ENCODE measurements at places on chromosomes 2 and 18.
A peak's percentile ranks its signal among the peaks of the same experiment; 100 is the strongest.

GRCh38 chr18:46601141-46601805 lies 55.7 kb downstream of the LOXHD1 start:
- no peak for DNase-seq

DNA sequence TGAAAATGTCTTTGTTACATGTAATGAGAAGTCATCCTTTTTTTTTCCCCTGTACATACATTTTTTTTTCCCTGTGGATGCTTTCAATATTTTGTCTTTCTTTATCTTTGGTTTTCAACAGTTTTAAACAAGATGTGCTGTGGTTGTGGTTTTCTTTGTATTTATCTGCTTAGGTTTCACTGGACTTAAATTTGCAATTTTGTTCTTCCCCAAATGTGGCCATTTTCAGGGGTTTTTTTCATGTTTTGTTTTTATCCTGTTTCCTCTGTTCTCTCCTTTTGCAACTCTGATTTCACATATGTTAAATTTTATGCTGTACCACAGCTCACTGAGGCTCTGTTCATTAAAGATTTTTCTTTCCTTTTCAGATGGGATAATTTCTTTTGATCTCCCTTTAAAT lies 41.7 kb downstream of the GALNT1 start:
- no peak for DNase-seq

- no peak for DNase-seq
Measured at GRCh38 chr2:15158100-15158499, 403.0 kb downstream of the NBAS start.

DNA sequence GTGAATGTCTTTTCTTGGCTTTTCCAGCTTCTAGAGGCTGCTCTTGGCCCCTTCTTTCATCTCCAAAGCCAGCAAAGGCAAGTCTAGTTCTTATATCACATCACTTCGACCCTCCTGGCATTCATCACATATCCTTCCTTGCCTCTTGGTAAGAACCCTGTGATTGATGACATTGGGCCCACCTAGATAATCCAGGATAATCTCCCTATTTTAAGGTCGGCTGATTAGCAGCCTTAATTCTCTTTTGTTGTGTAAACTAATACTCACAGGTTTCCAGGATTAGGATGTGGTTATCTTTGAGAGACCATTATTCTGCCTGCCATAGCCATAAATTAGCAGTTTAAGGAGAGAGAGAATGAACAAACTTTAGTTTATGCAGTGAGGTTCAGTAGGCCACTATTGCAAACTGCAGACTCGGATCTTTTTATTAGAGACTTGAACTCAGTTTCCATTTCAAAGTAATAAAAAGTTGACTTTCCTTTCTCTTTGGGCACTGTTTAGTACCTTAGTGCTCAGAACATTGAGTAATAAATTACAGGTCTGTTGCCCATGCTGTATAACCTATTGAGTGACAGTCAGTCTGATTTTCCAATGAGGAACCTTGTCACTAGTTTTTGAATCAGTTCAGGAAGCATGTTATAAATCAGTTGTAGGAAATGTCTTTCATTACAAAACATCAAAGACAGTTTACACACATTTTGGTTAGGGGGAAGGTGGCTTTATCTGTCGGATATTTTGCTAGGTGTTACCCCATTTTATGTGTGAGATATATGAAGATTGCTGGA lies 4.5 kb downstream of the NDUFV2 start:
- DNase-seq: no peak

- no peak for DNase-seq
Measured at GRCh38 chr2:222532315-222532714, 108.0 kb downstream of the SGPP2 start.

DNA sequence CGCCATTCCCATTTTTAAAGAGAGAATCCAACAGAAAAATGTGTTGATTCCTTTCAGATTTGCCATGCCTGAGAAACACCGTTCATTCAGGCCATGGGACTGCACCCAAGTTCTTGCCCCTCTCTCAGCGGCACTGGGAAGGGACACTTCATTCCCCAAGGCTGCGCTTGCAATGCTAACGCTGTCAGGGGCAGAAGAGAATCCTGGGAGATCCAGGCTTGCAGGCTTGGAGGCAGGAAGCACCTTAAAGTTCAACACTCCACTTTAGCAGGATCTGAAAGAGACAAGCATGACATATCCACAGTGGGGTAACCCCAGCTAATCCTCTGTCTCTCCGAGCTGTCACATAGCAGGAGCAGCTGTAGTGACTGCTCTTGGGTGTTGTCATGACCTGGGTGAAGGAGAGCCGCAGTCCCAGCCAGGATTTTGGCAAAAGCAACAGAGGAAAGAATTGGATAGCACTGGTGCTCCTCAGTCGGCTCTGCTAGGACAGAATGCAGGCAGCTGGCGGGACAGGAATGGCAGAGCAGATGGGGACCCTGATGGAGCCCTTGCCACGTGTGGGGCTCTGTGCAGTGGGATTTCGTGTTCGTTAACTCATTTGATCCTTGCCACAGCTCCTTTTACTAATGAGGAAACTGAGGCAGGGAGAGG lies 22.0 kb upstream of the ODC1 start:
- no peak for DNase-seq

- DNase-seq: peak; percentile 12
Measured at GRCh38 chr18:77000527-77000926, 132.1 kb downstream of the MBP start.

DNA sequence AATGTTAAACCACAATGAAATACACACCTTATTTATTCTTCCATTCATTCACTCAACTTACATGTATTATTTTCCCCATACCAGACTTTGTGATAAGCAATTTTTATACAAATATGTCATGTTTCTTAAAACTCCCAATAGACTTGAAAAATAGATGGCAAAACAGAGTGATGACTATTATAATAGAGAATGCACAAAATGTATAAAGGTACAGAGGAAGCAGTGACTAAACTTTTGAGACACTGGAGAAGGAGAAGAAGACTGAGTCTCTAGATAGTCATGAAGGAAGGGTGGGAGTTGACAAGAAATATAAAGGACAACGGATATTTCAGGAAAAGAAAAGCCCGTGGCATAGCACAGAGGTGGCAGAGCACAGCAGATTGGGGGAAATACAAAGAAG lies 198.1 kb upstream of the SLC39A10 start:
- DNase-seq: no peak

- DNase-seq: no peak
Measured at GRCh38 chr2:23602116-23602515, 217.1 kb downstream of the KLHL29 start.

GRCh38 chr2:201733544-201733943 lies 35.1 kb upstream of the MPP4 start:
- DNase-seq: no peak

DNA sequence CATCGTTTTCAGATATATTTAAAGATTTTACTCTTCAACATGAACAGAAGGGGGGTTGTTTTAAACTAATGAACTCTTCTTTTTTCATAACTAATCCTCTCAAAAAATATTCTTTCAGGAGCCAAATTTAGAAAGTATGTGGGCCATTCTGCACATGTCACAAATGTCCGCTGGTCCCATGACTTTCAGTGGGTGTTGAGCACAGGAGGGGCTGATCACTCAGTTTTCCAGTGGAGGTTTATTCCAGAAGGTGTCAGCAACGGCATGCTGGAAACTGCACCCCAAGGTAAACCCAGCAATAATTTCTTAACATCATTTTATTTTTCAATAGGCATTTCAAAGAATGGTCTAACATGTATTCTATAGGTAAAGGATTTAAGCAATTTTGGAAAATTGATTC lies 136.0 kb downstream of the EML6 start:
- DNase-seq: no peak

GRCh38 chr2:25252291-25253152 lies 84.1 kb upstream of the POMC start:
- DNase-seq: no peak

DNA sequence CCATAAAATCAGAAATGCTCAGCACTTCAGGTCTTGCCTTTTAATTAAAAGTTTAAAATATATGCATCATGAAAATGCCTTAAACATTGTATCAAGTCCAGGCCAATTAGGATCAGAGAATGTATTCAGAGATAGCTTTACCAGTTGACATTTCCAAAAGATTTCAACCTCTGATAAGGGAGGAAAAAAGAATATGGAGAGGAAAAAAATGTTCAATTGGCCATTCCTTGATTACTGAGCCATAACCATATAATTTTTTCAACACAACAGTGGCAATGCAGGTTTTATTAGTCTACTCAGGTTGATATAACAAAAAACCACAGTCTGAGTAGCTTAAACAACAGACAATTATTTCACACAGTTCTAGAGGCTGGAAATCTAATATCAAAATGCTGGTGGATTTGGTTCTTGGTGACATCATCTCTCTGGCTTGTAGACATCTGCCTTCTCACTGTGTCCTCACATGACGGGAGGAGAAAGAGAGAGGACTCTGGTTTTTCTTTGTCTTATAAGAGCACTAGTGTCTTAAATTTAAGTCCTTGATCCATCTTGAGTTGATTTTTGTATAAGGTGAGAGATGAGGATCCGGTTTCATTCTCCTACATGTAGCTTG lies 111.9 kb downstream of the IRS1 start:
- DNase-seq: no peak

DNA sequence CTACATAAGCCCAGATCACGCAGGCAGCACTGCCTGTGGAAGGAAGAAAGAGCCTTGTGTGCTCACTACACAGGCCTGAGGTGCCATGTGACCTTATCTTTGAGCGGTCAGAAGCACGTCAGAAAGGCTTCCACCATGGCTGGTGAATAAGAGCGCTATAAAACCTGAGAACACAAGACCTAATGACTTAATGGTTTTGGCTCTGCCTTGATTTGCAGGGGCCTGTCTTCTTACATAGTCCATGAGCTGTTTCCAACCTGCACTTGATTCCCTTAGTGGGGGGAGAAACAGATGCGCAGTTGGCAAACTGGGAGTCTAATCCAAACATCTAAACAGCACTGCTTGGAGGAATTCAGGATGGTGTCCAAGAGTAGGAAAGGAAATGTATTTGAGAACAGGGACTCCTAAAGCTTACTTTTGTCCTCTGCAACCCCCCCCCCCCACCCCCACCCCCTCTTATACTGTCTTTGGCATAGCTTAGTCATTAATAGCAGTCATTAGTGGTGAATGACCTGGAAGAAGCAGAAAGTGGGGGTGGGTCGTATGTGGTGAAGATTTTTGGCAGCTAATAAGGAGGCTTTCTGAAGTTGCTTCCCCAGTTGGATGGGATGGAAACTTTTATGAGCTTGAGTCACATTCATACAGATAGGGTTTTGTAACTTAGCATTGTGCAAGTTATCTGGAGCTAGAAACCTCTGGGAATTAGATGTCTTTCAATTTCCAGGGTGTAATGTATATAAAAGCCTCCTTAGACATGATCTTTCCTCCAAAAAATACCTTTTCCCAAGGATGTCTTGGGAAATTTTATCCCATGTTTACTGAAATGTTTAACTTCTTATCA lies 454.1 kb downstream of the MEIS1 start:
- no peak for DNase-seq

DNA sequence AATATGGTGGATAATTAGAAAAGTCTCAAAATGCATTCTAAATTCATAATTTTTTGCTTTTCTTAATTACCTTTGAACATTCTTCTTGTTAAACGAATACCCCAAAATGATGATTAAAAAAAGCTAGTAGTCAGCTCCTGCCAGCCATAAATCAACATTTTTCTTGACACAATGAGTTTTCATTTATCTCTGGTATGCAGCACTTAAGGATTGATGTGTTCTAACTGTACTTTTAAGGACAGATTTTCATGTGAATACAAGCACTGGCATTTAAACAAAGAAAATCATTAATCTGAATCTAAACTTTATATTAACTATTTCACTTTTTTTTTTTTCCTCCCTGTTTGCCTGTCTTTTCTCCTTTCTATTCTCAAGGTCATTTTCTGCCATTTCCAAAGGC lies 976.8 kb downstream of the TMEM182 start:
- DNase-seq: no peak

DNA sequence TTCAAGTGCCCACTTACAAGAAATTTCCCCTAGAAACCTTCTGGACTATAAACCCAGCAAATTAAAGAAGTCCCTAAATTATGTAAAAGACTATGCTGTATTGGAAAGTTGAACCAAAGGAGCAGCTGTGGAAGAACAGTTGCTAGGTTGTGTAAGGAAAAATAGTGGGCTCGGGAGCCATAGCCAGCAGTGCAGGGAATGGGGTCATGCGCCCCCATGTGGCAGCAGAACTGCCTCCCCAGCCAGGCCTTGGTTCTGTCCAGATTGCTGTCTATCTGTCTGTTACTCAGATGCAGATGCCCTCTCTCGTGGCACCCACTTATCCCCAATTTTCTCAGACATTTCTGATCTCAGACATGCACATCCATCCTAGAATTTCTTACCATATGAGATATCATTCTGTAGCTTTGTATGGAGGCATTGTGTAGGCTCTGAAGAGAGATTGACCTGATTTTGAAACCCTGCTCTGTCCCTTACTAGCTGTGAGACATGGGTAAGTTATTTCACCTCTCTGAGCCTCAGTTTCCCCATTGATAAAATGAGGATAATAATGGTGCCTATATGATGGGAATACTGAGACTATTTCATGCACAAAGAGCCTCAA lies 258.3 kb downstream of the SS18 start:
- DNase-seq: no peak

DNA sequence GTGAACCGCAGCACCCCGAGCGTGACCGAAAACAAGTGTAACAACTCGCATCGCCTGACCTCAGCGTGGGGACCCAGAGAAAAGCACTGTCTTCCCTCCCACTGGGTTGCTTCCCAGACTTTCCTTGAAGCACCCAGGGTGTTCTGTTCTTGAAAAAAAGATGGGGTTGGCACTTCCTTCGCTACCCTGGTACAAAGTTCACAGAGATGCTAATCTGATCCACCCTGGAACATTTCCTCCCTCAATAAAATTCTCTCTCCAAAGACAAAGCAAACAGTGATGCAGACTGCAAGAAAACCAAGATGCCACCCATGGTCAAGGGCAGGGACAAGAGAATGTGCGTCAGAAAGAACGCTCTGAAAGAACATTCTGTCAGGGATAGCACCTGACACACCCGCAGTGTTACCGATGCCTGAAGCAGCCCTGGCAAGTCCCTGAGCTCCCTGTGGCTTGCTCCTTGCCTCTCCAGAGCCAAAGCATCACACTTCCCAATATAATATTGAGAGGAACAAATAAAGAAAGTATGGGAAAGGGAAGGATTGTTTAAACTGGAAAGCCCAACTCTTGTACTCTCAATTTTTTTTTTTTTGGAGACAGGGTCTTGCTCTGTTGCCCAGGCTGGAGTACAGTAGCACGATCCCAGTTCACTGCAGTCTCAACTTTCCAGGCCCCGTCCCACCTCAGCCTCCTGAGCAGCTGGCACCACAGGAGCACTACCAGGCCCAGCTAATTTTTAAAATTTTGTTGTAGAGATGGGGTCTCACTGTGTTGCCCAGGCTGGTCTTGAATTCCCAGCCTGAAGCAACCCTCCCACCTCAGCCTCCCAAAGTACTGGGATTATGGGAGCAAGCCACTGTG lies 70.7 kb downstream of the TBC1D8 start:
- DNase-seq: no peak
